ENCODE measurements at places on chromosomes 13 and 19.

DNA sequence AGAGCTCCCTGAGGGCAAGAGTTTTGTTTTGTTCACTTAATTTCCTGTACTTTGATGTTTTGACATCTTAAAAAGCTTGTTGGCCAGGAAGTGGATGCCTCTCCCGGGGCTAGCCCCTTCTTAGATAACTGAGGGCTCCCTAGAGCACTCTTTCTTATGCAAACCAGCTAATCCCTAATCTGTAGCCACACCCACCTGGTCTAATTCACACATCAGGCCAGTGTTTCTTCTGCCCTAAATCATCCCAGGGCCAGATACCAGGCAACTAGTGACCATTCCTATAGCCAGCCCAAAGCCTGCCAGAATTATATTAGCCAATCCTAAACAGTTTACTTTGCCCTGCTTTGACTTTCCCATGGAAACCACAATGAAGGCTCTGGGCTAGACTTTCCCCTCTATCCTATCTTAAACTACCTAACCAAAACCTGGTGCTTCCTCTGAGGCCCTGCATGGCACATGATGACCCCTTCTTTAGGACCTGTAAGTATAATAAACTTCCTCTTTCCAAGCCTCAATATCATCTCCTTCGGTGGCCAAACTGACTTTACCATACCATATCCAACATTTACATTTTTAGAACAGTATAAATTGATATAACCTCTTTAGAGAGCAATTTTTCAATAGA lies 24.8 kb downstream of the WBP4 start:
- no peak for DNase-seq

GRCh38 chr13:106344342-106344741 lies 191.1 kb downstream of the EFNB2 start:
- DNase-seq = no peak

DNA sequence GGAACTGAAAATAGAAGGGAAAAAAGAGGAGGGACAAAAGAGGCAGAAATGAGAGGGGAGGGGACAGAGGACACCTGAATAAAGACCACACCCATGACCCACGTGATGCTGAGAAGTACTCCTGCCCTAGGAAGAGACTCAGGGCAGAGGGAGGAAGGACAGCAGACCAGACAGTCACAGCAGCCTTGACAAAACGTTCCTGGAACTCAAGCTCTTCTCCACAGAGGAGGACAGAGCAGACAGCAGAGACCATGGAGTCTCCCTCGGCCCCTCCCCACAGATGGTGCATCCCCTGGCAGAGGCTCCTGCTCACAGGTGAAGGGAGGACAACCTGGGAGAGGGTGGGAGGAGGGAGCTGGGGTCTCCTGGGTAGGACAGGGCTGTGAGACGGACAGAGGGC lies at the start of gene CEACAM5:
Gene CEACAM5 (plus strand): TSS at position 146 of the 400 bp plus-strand sequence. CDS start 106 bp downstream, at position 252.
- no peak for DNase-seq

DNA sequence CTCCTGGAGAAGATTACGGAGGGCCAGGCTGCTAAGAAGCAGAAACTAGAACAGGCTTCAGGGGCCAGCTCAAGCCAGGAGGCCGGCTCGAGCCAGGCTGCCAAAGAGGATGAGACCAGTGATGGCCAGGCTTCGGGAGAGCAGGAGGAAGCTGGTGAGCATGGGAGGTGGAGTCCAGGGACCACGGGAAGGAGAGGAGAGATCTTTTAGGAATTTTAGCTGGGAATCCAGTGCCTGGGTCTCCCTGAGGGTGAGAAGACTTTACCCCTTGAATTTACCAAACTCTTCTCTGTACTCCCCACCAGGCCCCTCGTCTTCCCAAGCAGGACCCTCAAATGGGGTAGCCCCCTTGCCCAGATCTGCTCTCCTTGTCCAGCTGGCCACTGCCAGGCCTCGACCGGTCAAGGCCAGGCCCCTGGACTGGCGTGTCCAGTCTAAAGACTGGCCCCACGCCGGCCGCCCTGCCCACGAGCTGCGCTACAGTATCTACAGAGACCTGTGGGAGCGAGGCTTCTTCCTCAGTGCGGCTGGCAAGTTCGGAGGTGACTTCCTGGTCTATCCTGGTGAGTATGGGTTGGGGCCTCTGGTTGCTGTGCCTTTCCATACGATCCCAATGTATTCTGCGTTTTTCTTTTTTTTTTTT lies 824 bp downstream of the TSEN34 start:
- no peak for DNase-seq

- no peak for DNase-seq
Measured at GRCh38 chr19:18487576-18488402, 34.1 kb downstream of the ELL start.

DNA sequence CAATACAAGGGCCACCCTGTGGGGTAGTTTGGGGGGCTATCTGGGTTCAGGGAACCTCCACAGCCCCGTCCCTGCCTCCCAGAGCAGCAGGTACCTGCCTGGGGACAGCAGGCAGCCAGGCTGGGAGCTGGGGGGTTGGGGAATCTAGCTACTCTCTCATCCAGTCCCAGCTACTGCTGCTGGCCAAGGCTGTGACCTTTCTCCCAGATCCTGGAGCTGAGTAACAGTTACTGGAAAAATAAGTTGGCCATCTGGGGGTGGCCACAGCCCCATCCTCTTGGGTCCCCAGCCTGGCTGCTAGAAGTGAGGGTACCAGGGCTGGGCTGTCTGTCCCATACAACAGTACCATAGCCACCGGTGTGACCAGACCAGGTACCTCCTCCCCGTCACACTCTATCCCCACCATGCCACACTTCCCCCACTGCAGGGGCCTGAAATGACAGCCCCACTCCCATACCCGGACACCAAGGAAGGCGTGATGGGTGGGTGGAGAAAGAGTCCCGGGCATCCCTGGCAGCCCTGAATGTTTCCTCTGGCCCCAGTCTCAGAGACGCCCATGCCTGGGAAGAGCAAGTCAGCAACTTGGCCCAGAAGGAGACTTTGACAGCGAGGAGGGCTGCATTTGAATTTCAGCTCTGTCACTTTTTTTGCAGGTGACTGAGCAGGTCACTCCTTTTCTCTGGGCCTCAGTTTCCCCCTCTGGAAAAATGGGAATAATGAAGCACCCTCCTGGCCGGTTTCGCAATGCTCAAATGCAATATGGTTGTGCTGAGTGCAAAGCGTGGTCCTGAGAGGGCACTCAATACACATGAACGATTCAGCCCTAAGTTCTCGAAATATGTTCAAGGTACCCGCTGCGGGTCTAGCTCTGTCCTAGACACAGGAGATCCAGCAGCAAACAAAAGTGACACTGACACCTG lies 30.7 kb upstream of the NFIC start:
- no peak for DNase-seq

- DNase-seq = peak; percentile 87
Measured at GRCh38 chr19:58326914-58327726, at the start of gene ZSCAN22. Gene ZSCAN22 (plus strand): TSS chr19:58326994. CDS start chr19:58334803, 7,809 bp downstream.

GRCh38 chr13:41606646-41607045 lies 149.3 kb downstream of the RGCC start:
- no peak for DNase-seq

GRCh38 chr19:19423322-19423721 lies 17.8 kb downstream of the GATAD2A start:
- DNase-seq = no peak

- DNase-seq = no peak
Measured at GRCh38 chr13:27338207-27338606, 67.6 kb downstream of the RASL11A start.

DNA sequence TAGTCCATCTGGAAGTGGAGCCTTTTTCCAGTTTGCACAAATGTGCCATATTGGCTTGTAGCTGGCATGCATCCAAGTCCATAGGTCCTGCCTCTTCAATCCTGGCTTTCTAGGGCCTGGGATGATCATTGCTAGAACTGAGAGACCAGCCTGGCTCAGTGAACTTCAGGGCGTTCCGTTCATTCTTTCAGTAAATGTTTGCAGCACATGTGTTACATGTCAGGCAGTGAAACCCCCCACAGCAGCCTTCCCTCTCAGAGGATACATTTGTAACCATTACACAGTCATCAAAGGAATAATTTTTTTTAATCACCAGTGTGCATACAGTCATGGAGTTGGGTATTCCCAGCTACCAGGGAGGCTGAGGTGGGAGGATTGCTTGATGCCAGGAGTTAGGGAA lies 9.7 kb downstream of the FUT2 start:
- no peak for DNase-seq

- DNase-seq = no peak
Measured at GRCh38 chr19:4449639-4450028, 8.0 kb downstream of the UBXN6 start.

DNA sequence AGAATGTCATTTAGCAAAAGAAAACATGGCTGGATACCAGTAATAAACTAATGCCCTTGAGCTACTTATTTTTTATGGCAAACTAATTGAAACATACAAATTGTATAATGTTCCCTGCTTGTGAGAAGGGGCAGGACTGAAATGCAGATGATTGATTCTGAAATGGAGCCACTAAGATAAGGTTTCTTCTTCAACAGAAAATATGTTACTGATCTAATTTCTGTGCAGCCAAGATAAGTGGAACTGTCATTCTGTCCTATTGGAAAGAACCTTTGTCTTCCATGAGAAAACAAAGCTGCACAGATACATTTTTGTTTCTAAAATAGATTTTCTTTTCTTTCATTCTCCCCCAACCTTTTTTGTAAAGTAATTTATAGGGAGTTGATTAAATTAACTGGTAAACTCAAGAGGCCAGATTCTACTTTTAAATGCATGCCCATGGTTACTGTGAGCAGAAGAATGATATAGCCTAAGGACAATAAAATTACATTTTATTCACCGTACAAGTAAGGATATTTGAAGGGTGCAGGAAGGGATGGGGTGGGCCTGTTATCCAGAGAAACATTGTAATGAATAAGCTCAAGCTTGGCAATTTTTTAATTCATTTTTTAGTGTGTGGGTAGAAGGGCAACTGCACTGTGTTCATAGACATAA lies 39.9 kb downstream of the STARD13 start:
- DNase-seq = no peak

GRCh38 chr13:102197193-102197592 lies 204.7 kb downstream of the FGF14 start:
- DNase-seq = no peak

- DNase-seq = no peak
Measured at GRCh38 chr13:50927701-50928100, 18.1 kb downstream of the RNASEH2B start.

DNA sequence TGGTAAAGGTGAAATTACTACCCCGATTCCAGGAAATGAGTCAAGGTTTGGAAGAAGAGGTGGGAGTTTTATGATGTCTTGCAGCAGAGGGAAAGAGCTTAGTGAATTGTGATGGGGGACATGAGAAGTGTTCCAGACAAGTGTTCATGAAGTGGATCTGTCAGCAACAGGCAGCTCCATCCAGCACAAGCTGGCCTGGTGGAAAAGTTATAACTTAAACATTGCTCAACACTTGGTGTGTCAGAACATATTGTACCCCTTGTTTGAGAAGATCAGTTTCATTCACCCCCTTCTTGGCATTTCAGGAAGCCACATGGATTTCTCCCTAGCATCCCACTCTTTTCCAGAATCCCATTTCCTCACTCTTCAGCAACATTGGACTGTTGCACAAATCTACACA lies 222.0 kb downstream of the B3GLCT start:
- no peak for DNase-seq

- DNase-seq = no peak
Measured at GRCh38 chr13:73940098-73940497, 194.1 kb downstream of the KLF12 start.

GRCh38 chr13:58376775-58377174 lies 745.2 kb downstream of the PCDH17 start:
- no peak for DNase-seq

DNA sequence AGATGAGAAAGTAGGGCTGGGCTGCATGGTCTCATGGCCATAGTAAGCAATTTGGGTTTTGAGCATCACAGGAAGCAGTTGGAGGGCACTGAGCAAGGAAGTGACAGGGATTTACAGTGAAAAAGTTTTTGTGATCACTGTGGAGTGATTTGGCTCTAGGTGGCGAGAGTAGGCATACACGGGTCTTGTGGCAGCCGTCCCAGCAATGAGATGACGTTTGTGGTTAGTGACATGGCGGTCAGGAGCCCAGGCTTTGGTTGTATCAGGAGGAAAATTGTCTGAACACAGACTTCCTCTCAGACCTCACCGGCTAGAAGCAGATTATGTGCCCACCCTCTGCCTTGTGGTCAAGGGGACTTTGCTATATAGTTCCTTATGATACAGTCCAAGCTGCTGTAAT lies 3.3 kb downstream of the ZNF444 start:
- DNase-seq = no peak

- DNase-seq = no peak
Measured at GRCh38 chr13:71583581-71583980, 283.4 kb downstream of the DACH1 start.

DNA sequence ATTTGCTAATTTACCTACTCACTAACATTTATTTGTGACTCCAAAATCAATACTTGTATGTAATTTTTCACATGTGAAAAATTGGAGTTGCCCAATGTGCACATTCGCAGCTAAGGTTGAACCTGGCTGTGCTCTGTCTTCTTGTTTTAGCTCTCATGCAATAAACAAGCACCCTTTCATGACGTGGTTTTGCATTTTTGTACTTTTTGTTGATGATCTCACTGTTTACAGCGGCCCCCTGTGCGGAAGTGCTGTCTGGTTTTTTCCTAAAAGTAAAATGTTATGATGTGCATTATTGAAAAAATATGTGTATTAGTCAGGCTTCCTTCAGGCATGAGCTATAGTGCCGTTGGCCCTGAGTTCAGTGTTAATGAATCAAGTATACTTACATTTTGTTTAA lies 18.1 kb downstream of the DGKH start:
- no peak for DNase-seq

DNA sequence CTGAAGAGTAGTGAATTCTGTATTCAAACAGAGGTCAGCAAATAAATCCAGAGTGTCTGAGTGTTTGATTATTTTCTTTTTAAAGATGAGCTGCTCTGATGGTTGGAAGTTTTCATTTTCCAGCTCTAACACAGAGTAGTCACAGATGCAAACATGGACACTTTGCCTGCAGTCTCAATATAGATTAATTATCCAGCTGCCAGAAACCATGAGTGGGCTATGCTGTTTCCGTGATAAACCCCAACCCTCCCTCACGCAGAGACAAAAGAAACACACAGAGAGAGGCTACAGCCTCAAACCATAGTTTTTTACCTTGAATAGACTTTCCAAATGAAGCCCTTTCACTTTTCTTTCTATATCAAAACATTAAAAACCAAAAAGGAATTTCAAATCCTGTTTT lies 884.7 kb downstream of the DIAPH3 start:
- no peak for DNase-seq

- peak; percentile 73 for DNase-seq
Measured at GRCh38 chr19:6232601-6233055, 47.1 kb downstream of the MLLT1 start.

- no peak for DNase-seq
Measured at GRCh38 chr13:56198350-56198749, 942.4 kb upstream of the PRR20A start.

All from kidney epithelial cell (primary cell).